ENCODE measurements at places on chromosomes 11 and 22.

DNA sequence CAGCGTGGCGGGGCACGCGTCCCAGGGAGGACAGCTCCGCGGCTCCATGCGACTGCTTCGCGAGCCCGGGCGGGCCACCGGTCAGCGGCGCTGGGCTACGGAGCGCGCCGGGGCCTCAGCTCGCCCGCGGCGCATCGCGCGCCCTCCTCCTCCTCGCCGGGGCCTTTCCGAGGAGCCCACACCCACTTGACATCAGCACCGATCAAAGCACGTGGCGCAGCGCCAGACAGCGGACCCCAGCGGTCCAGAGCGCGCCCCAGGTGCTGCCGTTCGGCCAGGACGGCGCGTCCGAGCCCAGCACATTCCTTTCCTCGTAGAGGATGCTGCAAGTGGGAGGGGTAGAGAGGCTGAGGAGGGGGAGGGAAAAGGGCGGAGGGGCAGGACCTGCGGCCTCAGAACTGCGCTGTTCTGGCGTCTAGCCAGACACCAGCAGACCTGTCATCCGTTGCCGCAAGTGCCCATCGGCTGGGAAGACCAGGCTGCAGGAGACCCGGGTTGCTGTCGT is 88.6 kb downstream of the PLEKHA7 start:
- DNase-seq = no peak

DNA sequence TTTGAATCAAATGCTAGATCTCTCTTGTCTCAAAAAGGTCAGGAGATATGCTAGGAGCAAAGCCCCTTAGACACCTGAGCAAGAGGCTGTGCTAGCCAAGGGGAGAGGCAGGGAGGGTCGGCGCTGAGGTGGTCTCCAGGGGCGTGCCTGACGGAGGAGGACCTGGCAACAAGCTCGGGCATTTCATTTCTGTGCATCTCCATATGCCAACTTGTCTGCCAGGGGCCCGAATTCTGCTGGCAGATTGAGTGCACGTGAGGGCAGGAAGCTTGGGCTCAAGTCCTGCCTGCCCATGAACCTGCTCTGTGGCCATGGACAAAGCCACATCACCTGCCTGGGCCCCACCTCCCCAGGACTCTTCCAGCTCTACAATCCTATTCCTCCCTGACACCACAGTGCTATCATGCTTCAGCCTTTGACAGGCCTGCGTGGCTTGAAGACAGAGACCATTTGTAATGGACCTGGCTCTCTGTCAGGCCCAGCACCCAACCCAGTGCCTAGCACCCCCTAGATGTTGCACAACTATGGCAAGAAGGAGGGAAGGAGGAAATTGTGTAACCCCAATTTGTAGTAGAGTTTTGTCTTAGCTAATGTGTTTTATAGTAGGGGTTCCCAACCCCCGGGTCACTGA is 16.3 kb upstream of the VSIG10L2 start:
- DNase-seq = no peak

- no peak for DNase-seq
Observed at GRCh38 chr11:101582236-101582988, 1.4 kb downstream of the TRPC6 start.

- DNase-seq = no peak
Observed at GRCh38 chr11:68661014-68661413, 23.3 kb upstream of the GAL start.

- DNase-seq = no peak
Observed at GRCh38 chr11:1480191-1480554, 6.4 kb downstream of the MOB2 start.

- DNase-seq = no peak
Observed at GRCh38 chr11:60780065-60780464, 5.1 kb upstream of the MS4A10 start.
